ENCODE measurements at places on chromosomes 5 and 9. TPM values are rescaled to one million over a fixed set of nuclear protein-coding genes. Genes with fewer than 3 reads are reported as not detected.
A peak's percentile ranks its signal among the peaks of the same experiment; 100 is the strongest.

The PRDM9 gene
- not detected for total RNA-seq

The ADGRD2 gene
- total RNA-seq, result 0.31 TPM

DNA sequence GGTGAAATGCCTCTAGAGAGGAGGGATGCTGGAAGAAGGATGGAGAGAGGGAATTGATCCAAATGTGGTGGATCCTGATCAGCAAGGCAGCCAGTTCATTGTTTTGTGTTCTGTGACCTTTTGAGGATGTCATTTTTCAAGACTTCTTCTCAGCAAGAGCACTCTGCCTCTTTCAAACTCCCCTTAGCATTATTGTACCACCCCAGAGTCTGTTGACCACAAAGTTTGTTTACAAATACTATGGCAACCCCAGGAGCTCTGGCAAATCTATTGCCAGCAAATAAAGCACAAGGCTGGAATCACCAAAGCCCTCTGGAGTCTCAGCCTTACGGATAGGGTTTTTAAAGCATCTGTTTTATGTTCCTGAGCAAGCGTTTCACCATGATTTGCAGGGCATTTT, 76.2 kb upstream of the SLC1A3 start:
- peaks cover 6% of the 10 kb centered on the region for H3K4me1 ChIP-seq
- no peaks in the 10 kb centered on the region for H3K27me3 ChIP-seq
- H3K27ac ChIP-seq, result no peak overlapping the region
- H3K36me3 ChIP-seq, result no peaks in the 10 kb centered on the region

GRCh38 chr5:119335261-119335677, 20.6 kb upstream of the TNFAIP8 start:
- H3K36me3 ChIP-seq, result peaks cover 3% of the 10 kb centered on the region
- H3K27me3 ChIP-seq, result no peaks in the 10 kb centered on the region
- H3K4me1 ChIP-seq, result peaks cover 19% of the 10 kb centered on the region
- no peak overlapping the region for H3K4me3 ChIP-seq
- H3K27ac ChIP-seq, result no peak overlapping the region

DNA sequence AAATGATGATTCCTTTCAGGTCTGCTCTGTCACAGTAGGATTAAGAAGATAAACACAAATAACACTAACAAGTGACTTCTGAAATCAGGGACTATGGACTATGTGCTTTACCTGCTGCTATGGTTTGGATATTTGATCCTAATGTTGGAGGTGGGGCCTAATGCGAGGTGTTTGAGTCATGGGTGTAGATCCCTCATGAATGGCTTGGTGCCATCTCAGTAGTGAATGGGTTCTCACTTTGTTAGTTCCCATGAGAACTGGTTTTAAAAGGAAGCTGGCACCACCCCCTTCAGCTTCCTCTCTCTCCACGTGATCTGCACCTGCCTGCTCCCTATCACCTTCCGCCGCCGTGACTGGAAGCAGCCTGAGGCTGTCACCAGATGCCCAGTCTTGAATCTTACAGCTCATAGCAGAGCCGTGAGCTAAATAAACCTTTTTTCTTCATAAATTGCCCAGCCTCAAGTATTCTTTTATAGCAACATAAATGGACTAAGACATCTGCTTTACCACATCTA, 3.3 kb downstream of the PPIC start:
- DNase-seq, result no peak
- no peak overlapping the region for H3K27ac ChIP-seq
- H3K4me3 ChIP-seq, result no peak overlapping the region

DNA sequence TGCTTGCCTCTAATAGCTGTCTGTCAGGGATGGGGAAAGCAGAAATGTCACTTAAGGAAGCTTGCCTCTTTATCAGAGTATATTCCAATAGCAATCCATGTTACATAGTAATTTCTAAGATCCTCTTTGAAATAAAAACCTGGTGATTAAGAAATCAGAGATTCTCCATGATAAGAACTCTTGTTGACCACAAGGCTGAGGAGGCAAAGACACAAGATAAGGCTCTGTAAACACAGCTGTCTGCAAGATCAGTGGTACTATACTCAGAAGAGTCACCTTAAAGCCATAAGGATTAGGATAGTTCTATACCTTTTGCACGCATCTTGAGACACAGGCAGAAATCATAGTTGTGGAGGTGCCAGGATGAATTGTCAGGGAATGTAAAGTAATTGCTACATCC, 40.3 kb downstream of the HEXB start:
- no peak overlapping the region for H3K4me3 ChIP-seq
- no peak for DNase-seq
- H3K4me1 ChIP-seq, result no peaks in the 10 kb centered on the region
- no peaks in the 10 kb centered on the region for H3K27me3 ChIP-seq

GRCh38 chr9:89667726-89668125, 62.9 kb downstream of the GADD45G start:
- peak overlapping the region; percentile 5 for H3K27ac ChIP-seq
- H3K4me3 ChIP-seq, result no peak overlapping the region
- no peak for DNase-seq

All from type B pancreatic cell (in vitro differentiated cells).